ENCODE measurements at places on chromosomes 5 and 9. TPM values are rescaled to one million over a fixed set of nuclear protein-coding genes. Genes with fewer than 3 reads are reported as not detected.
A peak's percentile ranks its signal among the peaks of the same experiment; 100 is the strongest.

DNA sequence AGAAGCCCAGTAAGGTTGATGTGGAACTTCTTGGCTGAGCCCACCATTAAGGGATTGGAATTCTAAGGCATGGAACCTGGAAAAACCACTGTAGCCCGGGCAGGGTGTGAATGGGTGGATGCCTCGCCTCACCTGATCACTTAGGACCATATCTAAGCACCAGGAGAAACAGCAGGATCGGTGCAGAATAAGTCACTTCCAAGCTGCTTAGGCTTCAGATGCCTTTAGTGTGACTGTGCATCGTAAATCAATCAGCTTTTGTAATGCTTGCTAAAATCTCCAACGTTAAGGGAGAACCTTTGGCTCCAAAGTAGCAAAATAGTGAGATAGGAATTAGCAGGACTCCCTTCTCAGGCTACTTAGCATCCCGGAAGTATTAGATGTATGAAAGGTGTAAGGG is 103.9 kb upstream of the MEGF10 start:
- no peaks in the 10 kb centered on the region for H3K27me3 ChIP-seq
- H3K36me3 ChIP-seq: no peaks in the 10 kb centered on the region
- peaks cover 8% of the 10 kb centered on the region for H3K4me1 ChIP-seq

Gene OTP
- 3.1 TPM for total RNA-seq

Gene MARVELD2
- total RNA-seq: 0.36 TPM

DNA sequence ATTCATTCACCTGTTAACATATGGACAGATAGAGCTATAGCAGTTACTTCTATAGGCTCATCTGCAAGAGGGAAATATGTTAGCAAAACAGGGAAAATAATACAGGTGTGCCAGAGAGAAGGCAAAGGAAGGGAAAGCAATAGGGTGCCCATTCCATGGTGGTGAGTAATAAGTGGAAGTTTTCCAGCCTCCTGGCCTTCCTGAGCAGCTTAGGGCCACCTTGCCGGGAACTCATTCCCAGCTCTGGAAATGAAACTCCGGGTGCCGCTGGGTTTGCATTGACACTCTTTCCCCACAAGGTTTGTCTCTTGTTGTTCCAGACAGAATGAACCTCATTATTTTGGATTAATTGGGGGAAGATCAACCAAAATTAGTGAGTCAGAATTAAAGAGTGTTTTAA is 58.4 kb downstream of the SLC1A3 start:
- DNase-seq: no peak
- H3K27me3 ChIP-seq: no peaks in the 10 kb centered on the region

DNA sequence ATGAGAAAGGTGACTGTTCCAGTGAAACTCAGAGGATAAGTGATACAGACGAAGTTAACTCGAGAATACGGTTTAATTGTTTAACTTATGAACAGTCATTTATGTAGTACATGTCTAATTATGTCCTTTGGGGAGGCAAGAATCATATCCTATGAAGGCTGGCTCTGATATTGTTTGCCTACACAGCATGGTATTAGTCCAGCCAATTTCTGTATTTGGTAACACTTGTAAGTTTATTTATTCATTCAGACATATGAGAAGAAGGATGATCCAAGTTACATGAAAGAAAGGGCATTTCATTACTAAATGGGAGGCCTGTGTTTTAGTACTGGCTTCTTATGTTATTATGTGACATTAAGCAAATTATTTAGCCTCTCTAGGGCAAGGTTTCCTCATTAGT is 199.7 kb downstream of the NNT start:
- H3K27ac ChIP-seq: no peak overlapping the region
- H3K27me3 ChIP-seq: no peaks in the 10 kb centered on the region
- no peaks in the 10 kb centered on the region for H3K4me1 ChIP-seq

Gene IFNA8
- not detected for total RNA-seq

DNA sequence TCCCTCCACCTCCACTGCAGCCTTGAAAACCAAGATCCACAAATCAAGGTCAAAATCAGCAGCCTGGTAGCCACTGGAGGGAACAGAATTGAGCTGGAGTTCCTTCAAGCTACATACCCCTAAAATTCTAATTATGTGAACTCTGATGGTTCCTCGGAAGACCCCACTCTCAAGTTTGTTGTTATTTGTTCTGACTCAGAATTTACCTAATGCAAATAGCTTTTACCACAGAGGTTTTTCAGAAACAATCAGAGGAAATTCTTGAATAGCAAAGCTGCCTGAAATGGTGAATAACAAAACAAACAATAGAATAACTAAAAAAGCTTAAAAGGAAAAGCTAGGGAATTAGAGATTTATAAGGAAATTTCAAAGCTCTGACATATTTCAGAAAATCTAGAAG is 220.0 kb downstream of the CDH18 start:
- no peak overlapping the region for H3K27ac ChIP-seq
- no peaks in the 10 kb centered on the region for H3K27me3 ChIP-seq
- H3K36me3 ChIP-seq: peaks cover 3% of the 10 kb centered on the region
- no peak overlapping the region for H3K4me3 ChIP-seq
- no peak for DNase-seq

Gene PCYOX1L
- total RNA-seq: 22.0 TPM

GRCh38 chr9:124392254-124392870 is 22.9 kb downstream of the PSMB7 start:
- no peaks in the 10 kb centered on the region for H3K36me3 ChIP-seq
- peaks cover 58% of the 10 kb centered on the region for H3K4me1 ChIP-seq
- no peaks in the 10 kb centered on the region for H3K27me3 ChIP-seq
- DNase-seq: no peak
- H3K27ac ChIP-seq: no peak overlapping the region

DNA sequence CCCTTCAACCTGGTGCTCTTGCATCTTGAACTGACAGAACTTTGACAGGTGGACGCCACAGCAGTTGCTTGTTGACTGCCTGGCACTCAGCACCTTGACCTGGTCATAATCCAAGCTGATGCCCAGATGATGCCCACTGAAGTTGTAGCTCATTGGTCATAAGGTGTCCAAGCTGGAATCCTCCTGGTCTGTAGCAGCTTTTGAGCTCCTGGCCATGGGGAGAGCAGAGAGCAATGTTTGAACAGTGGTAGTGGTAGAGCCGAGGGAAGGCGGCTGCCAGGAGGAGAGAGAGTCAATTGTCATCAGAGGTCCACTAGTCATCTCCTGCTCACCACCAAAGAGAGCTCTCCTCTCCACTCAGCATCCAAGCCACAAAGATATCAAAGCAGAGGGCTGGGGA is 23.3 kb downstream of the CSF2 start:
- DNase-seq: no peak
- H3K27me3 ChIP-seq: peaks cover 4% of the 10 kb centered on the region
- no peaks in the 10 kb centered on the region for H3K36me3 ChIP-seq
- H3K4me1 ChIP-seq: no peaks in the 10 kb centered on the region

DNA sequence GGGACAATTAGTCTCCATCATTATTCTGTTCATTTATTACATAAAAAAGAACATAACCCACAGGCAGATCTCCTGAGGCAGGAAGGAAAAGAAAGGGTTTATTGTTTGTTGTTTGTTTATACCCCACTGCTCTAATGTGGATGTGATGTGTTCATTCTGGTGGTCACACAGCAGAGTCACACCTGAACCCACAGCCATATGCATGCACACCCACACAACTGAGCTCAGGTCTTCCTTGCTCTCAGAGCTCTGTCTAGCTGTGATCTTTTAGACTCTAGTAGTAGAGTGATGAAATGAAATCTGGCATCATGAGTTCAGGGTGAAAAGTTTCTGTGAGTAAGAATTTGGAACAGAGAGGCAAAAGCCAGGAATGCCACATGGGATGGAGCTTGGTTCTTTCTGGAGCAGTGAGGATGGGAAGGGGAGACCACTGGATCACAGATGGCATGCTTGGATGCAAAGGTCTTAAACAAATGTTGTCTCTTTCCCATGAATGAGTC is 227.0 kb downstream of the PAPPA start:
- no peaks in the 10 kb centered on the region for H3K36me3 ChIP-seq
- H3K4me1 ChIP-seq: no peaks in the 10 kb centered on the region
- no peaks in the 10 kb centered on the region for H3K27me3 ChIP-seq
- no peak for DNase-seq
- no peak overlapping the region for H3K4me3 ChIP-seq
- no peak overlapping the region for H3K27ac ChIP-seq

- no peak overlapping the region for H3K4me3 ChIP-seq
- no peak for DNase-seq
- no peaks in the 10 kb centered on the region for H3K36me3 ChIP-seq
Measured at GRCh38 chr5:43110606-43111170, 10.0 kb upstream of the ZNF131 start.

- peaks cover 96% of the 10 kb centered on the region for H3K4me1 ChIP-seq
- no peak for DNase-seq
- peak overlapping the region; percentile 21 for H3K4me3 ChIP-seq
- peaks cover 13% of the 10 kb centered on the region for H3K36me3 ChIP-seq
Measured at GRCh38 chr5:124704594-124705284, 41.7 kb downstream of the ZNF608 start.

DNA sequence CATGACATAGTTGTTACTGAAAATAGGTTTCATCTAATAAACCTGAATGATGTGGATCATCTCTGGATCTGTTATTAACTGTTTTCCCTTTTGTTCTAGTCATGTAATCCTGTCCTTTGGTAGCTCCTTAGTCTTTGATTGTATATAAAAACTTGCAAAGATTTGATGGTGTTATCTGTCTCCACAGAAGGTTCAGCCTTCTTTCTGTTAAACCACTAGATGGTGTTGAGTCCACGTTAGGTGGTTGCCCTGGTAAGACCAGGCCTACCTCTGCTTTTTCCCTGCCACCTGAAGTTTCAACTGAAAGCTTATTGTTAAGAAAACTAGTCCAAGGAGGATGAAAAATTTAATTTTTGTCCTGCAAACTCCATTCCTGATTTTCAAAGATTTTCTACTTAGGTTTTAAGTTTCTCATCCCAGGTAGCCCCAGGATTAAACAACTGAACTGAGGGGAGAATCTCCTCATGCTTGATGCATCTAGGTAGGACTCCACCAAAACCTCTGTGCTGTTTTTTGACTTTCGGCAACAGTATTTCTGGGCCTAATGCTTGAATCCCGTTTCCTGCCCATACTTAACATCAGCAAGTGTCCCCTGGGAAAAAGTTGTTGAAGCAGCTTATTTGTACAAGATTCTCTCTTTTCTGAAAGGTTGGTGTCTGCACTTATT is 68.5 kb downstream of the RICTOR start:
- DNase-seq: no peak
- no peaks in the 10 kb centered on the region for H3K4me1 ChIP-seq
- no peaks in the 10 kb centered on the region for H3K27me3 ChIP-seq
- no peak overlapping the region for H3K4me3 ChIP-seq
- peaks cover 12% of the 10 kb centered on the region for H3K36me3 ChIP-seq
- H3K27ac ChIP-seq: no peak overlapping the region

GRCh38 chr5:97131139-97131710 is 11.2 kb downstream of the LIX1 start:
- peaks cover 30% of the 10 kb centered on the region for H3K4me1 ChIP-seq
- H3K27ac ChIP-seq: no peak overlapping the region
- H3K36me3 ChIP-seq: peaks cover 18% of the 10 kb centered on the region
- no peak for DNase-seq
- no peak overlapping the region for H3K4me3 ChIP-seq

Gene MYOZ3
- 2.6 TPM for total RNA-seq

DNA sequence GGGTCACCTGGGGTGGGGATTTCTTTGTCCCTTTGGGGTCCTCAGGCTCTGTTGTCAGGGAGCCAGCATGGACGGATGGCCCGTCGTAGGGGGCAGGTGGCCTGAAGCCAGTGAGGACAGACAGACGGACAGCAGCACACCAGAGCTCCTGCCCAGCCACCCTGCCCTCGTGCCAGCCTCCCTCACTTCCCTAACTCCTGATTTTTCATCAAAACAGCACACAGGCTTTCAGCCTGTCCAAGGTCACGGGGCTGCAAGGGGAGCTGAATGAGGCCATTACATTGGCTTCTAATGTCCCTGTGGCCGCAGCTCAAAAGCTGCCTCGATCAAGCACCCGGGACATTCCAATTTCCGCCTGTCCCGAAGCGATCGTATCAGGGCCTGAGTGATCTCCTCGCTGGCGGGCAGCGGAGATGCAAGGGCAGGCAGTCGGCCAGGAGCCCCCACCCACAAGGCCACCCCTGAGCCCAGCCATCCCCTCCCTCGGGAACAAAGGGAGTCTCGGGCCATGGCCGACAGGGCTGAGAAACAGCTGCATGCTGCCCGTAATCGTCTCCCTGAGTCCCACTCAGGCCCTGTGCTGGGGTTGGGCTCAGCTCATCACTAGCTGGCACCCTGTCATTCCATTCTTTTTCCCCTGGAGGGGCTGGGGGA is 50.5 kb upstream of the RNU6ATAC start:
- peak overlapping the region; percentile 23 for H3K4me3 ChIP-seq
- no peaks in the 10 kb centered on the region for H3K27me3 ChIP-seq
- peaks cover 38% of the 10 kb centered on the region for H3K4me1 ChIP-seq
- no peaks in the 10 kb centered on the region for H3K36me3 ChIP-seq
- H3K27ac ChIP-seq: peak overlapping the region; percentile 96

Gene ST8SIA4
- total RNA-seq: 5.9 TPM

Gene OGN
- not detected for total RNA-seq
